ENCODE measurements at places on chromosomes 5 and 9. TPM values are rescaled to one million over a fixed set of nuclear protein-coding genes. Genes with fewer than 3 reads are reported as not detected.

Gene BARHL1
- not detected for total RNA-seq

Gene BRD8
- total RNA-seq = 95.8 TPM

Gene CENPK
- total RNA-seq = 11.3 TPM

Gene PCDHGA6
- total RNA-seq = 29.1 TPM

Gene PCDHA4
- total RNA-seq = 29.7 TPM

Gene PLCXD3
- total RNA-seq = 9.1 TPM

Gene OLFM1
- total RNA-seq = 76.7 TPM

Gene ACTBL2
- not detected for total RNA-seq
